Stimulated activated CD8-positive, alpha-beta memory T cell treated with anti-CD3 and anti-CD28 coated beads, Interleukin-7, amount 100 ng/mL, for 48 hours (primary cell): ENCODE measurements at places on chromosomes 2 and 18.

DNA sequence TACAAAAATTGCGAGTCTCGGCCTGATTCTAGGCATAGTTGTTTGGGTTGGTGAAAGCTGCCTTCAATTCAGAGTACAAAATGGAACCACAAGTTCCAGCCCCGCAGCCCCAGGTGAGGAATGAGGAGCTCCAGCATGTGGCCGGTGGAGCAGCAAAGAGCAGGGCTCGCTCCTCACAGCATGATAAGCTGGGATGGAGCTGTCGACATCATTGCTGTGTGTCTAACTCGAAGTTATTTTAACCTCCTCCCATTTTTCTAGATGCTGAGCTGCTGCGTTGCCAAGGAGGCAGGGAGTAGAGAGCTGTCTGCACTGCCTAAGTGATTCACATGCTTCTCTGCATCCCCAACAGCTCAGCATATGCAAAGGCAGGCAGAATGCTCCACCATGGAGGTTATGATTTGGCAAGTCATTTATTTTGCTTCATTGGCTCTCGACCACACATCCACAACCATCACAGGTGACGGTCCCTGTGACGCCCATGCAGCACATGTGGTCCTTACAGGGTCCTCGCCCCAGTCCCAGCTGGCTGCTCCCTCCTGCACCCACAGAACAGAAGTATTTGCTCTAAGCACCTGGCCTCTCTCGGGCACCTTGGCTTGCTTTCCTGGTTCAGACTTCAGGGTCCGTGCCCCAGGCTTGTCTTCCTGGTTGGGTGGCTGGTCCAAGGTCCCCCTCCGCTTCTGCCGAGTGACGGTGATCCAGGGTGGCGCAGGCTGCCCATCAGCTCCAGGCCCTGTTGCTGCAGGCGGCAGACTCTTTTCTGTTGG, 66.0 kb upstream of the MGAT4A start:
- DNase-seq, result no peak

- DNase-seq, result no peak
Observed at GRCh38 chr2:218329826-218330593, 26.6 kb upstream of the CATIP start.

DNA sequence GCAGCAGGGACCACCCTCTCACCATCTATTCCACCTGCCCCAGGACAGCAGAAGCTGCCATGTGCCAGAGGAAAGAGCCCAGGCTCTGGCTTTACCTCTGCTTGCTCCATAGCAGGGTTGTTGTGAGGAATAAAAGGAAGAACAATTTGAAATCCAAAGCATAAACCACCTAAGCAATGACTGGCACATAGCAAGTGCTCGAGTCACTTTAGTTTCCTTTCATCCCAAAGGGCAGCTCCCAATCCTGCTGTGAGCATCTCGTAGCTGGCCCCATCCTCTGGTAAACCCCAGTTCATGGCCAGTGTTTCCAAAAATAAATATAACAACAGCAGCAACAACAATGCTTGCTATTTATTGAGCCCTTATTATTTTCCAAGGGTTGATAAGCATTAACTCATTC, 923.5 kb downstream of the EPHA4 start:
- DNase-seq, result no peak

DNA sequence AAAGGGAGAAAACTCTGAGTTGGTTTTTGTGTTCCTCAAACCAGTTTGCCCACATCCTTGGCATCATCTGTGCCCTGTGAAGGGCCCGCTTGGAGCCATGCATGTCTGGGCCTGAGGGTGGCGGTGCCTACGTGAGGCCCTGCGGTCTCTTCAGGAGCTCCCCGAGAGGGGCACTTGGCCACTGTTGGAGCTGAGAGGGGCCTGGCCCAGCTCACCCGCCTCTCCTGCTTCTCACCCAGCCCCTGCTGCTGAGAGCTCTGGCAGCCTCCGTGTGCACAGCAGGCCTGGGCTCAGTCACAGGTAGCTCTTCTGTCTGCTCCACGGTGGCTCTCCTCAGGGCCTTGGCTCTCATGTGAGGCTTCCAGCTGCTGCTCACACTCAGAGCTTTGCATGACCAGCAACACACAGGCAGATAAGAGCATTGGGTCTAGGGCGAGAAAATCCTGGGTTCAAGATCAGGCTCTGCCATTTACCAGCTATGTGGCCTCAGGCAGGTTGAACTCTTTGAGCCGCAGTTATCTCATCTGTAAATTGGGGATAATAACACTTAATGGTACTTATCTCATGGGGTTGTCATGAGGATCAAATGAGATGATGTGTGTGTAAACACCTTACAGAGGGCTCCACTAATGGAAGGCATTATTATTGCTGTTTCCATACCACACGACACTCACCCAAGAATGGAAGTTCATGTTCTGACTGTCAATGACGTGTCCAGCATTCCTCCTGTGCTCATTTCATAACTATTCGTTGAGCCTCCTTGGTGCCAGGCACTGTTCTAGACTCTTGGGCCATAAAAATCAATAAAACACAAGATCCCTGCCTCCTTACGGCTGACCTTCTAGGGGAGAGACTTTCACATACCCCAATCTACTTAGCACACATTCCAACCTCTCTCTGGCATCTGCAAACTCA, 41.6 kb upstream of the PLB1 start:
- DNase-seq, result no peak

DNA sequence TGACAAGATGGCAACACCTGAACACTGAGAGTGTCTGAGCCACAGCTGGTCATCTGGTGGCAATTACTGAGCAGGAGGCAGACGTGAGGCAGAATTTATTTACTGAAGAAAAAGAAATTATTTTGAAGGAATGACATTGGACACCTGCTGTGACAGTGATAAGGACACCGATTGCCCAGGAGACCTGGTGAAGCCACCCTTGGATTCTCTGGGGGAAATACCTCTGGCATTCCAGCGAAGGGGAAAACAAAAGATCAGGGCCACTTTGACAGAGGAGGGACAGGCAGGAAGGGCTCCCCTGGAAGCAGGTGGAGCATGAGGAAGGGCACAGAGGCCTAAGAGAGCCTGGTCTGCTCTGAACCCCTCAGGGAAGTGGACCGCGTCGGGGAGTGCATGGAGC, 85.4 kb upstream of the ALPP start:
- no peak for DNase-seq

DNA sequence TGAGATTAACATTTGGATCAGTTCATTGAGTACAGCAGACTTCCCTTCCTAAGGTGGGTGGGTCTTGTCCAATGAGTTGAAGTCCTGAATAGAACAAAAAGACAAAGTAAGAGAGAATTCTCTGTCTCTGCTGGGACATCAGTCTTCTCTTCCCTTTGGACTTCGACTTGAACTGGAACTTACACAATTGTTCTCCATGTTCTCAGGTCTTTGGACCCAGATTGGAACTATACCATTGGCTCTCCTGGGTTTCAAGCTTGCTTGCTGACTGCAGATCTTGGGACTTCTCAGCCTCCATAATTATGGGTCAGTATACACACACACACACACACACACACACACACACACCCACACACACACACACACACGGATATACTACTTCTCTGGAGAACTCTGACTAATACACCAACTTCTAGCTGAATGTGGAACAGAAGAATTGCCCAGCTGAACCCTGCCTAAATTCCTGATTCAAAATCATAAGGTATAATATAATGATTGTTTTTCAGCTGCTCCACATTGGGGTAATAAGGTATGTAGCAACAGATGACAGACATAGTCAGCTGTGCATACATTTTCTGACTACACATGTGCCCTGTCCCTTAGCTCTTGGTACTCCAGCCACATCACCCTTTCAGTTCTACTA, 214.0 kb downstream of the TGIF1 start:
- no peak for DNase-seq

- DNase-seq, result no peak
Observed at GRCh38 chr2:133012847-133013734, 343.1 kb upstream of the LYPD1 start.

DNA sequence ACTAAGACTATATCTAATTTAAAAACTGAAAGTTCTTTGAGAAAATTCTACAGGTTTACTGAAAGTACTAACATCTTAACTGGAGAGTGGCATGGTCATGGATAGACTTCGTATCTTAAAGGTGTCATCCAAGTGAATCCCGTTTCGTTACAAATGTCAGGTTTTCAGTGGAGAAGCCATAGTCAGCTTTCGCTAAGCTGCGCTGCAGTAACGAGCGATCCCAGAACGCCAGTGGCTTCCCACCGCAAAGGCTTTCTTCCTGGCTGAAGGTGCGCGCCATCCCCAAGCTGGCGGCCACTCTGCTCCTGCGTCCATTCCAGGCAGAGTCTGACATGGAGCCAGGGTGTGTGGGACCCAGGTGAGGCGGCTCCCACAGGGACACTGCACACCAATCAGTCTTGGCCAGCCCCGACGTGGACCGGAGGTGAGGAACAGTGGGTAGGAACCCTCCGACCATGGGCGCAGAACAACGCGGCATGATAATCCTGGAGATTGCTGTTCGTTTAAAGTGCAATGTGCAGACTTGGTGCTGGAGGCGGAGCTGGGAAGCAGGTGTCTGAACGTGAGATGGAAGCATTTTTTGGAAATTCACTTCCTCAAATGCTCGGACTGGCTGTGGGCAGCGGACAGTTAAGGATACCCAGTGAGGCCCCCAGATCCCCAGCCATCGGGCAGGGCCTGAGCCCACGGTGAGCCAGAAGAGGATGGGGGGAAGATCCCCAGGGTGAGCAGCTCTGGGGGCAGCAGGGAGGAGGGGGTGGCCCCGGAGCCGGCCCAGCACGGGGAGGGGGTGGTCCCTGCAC, 27.8 kb upstream of the KCNG2 start:
- no peak for DNase-seq

- no peak for DNase-seq
Observed at GRCh38 chr2:138234265-138234664, 267.3 kb upstream of the SPOPL start.

- no peak for DNase-seq
Observed at GRCh38 chr2:126839796-126840195, 58.9 kb upstream of the TEX51 start.

DNA sequence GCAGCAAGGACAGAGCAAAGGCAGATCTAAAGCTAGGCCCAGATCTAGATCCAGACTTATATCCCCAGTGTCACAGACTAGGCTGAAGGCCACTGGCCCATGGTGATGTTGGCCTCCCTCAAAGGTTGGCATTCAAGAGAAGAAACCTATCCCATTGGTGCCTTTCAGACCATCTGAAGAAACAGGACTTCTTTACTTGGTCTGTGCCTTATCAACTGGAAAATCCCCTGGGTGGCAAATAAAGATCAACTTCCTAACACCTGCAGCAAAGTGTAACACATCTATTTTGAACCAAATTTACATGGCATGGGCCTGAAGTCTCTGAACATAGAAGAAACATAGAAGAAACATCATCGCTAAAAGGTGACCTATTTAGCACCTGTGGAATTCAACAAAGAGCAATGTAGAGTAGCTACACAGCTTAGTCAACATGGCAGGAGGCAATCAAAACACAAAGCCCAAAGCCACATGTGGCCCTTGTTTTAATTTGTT, 35.8 kb downstream of the METTL4 start:
- DNase-seq, result no peak

DNA sequence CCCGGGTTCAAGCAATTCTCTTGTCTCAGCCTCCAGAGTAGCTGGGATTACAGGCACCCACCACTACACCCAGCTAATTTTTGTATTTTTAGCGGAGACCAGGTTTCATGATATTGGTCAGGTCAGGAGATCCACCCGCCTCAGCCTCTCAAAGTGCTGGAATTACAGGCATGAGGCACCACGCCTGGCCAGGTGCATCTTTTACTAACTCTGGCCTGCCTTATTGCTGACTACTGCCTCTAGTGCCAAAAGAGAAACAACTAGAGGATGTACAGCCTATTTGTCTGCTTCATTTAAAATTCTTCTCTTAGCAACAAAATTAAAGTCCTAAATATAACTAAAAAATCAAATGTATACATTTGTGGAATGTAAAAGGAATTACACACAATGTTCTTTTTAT, 115.4 kb downstream of the BMPR2 start:
- no peak for DNase-seq

- no peak for DNase-seq
Observed at GRCh38 chr2:69386360-69386759, 667 bp downstream of the GFPT1 start.

DNA sequence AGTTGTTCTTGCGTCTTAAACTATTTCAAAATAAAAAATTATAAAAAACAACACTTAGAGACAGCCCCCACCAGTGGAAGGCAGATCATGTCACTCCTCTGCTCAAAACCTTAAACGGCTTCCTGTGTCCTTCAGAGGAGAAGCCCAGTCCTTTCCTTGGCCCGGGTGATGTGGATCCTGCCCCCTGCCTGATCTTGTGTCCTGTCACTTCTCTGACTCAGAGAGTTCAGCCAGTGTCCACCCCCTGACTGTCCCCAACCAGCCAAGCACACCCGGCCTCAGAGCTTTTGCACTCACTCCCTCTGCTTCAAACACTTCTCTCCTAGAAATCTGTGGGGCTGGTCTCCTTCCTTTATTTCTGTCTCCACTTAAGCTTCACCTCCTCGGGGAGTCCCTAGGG, 35.4 kb downstream of the TOGARAM2 start:
- no peak for DNase-seq

DNA sequence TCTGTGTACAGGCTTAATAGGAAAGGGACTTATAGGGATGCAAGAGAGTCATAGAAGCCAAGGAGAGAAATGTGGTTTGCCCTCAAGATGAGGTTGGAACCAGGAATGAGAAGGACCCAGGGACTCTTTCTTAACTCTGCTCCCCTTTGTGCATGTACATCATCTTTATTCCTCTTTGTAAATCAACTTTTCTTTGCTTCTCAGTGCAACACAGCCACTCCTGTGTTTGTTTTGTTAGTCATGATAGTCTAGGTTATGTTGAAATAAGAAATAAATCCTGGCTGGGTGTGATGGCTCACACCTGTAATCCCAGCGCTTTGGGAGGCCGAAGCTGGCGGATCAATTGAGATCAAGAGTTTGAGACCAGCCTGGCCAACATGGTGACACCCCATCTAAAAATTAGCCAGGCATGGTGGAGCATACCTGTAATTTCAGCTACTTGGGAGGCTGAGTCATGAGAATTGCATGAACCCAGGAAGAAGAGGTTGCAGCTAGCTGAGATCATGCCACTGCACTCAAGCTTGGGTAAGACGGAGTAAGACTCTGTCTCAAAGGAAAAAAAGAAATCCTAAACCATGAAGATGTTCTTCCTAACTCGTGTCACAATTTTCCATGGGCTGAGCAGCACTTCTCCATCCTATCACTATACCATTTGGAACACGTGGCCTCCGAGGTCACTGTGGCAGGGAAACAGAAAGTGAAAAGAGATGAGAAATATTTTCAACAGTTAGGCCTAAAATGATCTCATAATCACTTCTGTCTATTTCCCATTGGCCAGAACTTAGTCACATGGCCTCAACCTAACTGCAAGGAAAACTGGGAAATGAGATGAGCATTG, 73.0 kb upstream of the TMEM17 start:
- no peak for DNase-seq

DNA sequence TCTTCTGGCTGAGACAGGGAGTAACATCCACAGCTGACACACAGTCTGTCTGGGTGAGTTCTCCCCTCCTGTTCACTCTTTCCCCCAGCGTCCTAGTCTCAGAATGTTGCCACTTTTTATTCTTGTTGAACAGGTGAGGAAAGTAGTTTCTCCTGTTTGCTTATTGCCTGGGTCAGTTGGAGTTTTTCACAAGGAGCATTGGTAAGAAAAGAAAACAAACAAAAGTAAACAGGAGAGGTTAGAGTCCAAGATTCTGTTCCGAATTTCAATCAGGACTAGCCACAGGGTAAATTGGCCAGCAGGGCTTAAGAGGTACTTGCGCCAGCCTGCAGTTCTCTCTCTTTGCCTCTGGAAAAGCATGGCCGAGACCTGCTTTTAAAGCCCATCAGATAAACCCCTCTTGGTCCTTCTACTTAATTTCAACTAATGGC, 255.0 kb upstream of the EPAS1 start:
- DNase-seq, result no peak
